ENCODE measurements at places on chromosomes 5 and 9.

GRCh38 chr9:131228988-131229387 lies 47.3 kb downstream of the FAM78A start:
- DNase-seq, result no peak

- no peak for DNase-seq
Observed at GRCh38 chr5:6822556-6823343, 109.5 kb downstream of the TENT4A start.

DNA sequence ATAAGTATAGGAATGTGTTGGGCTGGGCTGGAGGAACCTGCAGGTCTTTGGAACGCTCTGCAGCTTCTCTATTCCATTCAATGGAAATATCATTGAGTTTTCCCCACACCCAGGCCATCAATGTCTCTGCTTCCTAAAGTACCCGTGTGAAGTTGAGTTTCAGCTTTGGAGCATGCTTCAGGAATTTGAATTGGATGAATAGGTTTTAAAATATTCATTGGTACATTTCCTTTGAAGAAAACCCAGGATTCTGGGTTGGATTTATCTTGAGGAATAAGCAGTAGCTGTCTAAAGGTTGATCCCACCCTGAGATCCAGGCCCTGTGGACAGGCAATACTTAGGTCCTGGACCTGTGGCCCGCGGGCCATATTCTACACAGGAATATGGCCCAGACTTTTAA lies 37.3 kb downstream of the INSYN2B start:
- DNase-seq, result no peak

DNA sequence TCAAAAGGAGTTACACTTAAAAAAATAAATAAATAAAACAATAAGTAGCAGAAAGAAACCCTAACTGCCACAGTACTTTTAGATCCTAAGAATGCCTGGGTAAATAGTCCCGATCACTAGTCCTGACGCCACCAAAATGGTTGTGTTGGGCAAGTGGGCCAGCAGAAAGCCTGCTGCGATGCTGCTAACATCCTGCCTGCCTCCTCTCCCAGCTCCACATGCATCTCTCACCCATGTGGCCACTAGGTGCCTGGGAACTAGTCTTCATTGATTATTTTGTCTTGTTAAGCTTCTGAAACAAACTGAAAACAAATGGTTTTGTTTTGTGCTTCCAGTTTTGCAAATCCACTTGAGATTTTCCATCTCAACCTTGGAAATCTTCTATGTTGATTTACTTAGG lies 54.4 kb upstream of the TRAF1 start:
- DNase-seq, result no peak

- no peak for DNase-seq
Observed at GRCh38 chr9:128493424-128493823, 11.1 kb upstream of the GLE1 start.

GRCh38 chr5:154844809-154845208 lies 5.6 kb downstream of the FAXDC2 start:
- no peak for DNase-seq

GRCh38 chr5:8773046-8773615 lies 772.7 kb downstream of the SEMA5A start:
- no peak for DNase-seq

DNA sequence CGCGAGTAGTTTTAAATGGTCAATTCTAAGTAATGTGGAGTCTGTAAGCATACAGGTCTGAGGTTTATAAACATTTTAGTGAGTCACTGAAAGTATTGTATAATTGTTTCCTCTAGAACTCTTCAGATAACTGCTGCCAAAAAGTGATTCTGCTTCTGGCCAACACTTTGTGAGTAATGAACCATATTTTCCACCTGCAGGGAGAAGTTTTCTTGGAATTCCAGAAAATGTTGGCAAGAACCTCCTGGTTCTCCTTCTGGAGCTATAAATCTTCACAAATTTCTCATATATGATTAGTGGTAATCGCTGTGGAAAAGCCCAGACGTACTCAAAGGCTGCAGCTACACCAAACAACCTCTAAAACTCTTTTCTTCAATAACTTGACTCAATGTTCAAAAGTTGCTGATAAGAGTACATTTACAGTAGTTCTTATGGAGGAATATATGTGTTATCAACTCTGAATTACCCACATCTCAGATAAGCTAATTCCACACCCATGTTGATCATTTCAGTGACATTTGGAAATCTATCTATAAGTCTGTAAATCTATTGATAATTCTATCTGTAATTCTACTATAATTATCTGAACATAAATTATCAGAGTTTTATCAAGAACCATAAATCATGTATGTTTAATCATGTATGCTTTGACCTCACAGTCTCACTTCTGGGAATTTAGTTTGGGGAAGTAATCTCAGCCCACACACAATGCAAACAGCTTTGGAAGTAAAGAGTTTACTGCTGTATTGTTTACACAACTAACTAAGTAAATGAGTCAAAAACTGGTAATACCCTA lies 74.1 kb downstream of the FNBP1 start:
- no peak for DNase-seq

DNA sequence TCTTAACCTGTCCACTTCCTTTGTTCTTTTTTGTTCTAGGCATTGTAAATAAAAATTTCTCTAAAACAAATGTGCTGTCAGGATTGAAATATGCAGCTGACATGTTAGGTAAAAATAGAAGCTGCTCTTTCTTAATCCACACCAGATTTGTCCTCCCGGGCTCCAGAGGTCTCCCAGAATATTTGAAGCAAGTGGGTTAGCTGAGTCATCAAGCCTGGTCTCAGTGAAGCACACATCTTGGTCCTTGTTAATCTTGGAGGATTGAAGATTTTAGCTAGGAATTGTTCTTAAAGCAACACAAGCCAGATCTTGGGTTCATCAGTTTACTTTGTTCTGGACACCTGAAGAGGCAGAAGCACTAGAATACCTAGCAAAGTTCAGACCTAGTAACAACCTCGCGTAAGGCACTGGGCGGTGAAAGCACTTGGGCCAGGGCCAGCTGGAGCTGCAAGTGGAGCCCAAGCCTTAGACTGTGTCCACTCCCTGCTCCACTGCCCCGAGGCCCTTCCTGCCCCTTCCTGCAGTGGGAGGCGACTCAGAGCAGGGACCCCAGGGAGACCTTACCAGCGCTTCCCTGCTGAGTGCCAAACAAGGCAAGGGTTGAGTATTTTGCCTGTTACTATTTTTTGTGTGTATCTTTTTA lies 36.5 kb downstream of the HABP4 start:
- DNase-seq, result no peak
